Stomach (tissue), 19 donors: ENCODE measurements at places on chromosomes 16 and 17. TPM values are rescaled to one million over a fixed set of nuclear protein-coding genes. Genes with fewer than 3 reads are reported as not detected.

ELP5 gene
- 13.8 TPM for total RNA-seq

XYLT1 gene
- total RNA-seq = 9.4 TPM

SECTM1 gene
- 4.9 TPM for total RNA-seq

CAPNS2 gene
- not detected for total RNA-seq

MYL4 gene
- 5.7 TPM for total RNA-seq

CCDC154 gene
- not detected for total RNA-seq

TIMM22 gene
- 11.7 TPM for total RNA-seq

COX6A2 gene
- not detected for total RNA-seq

TNFRSF17 gene
- 7.4 TPM for total RNA-seq

ZNF423 gene
- total RNA-seq = 0.29 TPM

SYCE1L gene
- total RNA-seq = not detected

- peaks cover 29% of the 10 kb centered on the region for H3K4me1 ChIP-seq
- H3K36me3 ChIP-seq = no peaks in the 10 kb centered on the region
- H3K27me3 ChIP-seq = no peaks in the 10 kb centered on the region
- no peak overlapping the region for H3K4me3 ChIP-seq
- DNase-seq = no peak
Observed at GRCh38 chr17:31845291-31845690, 13.8 kb downstream of the COPRS start.

DNA sequence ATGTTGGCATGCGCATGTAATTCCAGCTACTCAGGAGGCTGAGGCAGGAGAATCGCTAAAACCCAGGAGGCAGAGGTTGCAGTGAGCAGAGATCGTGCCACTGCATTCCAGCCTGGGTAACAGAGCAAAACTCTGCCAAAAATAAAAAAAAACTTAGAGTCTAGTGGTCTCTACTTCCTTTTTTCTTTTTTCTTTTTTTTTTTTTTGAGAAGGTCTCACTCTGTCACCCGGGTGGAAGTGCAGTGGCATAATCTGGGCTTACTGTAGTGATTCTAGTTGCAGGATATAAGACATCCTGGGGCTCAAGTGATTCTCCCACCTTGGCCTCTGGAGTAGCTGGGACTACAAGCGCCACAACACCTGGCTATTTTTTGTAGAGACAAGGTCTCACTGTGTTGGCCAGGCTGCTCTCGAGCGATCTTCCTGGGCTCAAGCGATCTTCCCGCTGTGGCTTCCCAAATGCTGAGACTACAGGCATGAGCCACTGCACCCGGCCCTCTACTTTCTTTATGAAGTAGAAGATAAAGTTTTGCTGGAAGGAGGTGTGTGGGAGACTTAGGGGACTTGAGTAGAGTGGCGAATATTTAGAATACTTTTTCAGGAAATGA lies 47.9 kb upstream of the TAOK1 start:
- H3K36me3 ChIP-seq = no peaks in the 10 kb centered on the region
- H3K4me3 ChIP-seq = no peak overlapping the region
- DNase-seq = no peak
- no peak overlapping the region for H3K27ac ChIP-seq
- H3K27me3 ChIP-seq = no peaks in the 10 kb centered on the region
- H3K4me1 ChIP-seq = no peaks in the 10 kb centered on the region

DNA sequence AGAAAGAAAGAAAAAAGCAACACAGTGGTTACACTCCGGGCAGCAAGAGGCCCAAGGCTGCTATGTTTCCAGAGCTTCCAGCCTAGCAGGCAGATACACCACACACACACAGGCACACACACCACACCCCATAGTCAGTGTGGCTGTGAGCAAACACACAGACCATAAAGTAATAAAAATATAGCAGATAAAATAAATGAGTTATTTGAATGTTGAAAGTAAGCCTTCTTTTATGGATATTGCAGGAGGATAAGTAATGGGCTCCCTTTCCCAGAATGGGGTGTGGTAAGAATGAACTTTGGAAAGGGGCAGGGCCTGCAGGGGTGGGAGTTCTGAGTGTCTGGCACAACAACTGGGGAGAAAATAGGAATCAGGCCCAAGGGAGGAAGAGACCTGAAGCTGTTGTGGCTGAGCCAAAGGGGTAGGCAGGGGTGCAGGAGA lies 4.8 kb upstream of the CDK5RAP3 start:
- peak; percentile 85 for DNase-seq
- no peaks in the 10 kb centered on the region for H3K36me3 ChIP-seq
- peaks cover 39% of the 10 kb centered on the region for H3K4me1 ChIP-seq
- peak overlapping the region; percentile 81 for H3K27ac ChIP-seq

DNA sequence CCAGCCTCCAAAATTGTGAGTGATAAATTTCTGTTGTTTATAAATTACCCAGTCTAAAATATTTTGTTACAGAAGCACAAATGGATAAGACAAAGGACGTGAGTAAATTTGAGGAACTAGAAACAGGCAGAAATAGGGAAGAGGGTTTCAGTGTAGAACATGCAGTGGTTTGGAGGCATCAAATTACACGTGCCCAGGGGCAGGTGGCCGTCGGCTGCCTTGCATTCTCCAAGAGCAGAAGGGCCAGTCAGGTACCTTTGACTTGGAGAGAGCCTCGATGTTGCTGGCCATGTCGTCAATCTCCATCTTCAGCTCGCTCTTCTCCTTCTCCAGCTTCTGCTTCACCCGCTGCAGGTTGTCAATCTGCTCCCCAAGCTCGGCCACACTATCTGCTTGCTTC lies 54.3 kb downstream of the MYH13 start:
- H3K4me1 ChIP-seq = peaks cover 4% of the 10 kb centered on the region
- no peaks in the 10 kb centered on the region for H3K27me3 ChIP-seq
- DNase-seq = no peak
- H3K36me3 ChIP-seq = no peaks in the 10 kb centered on the region
- H3K4me3 ChIP-seq = no peak overlapping the region

DNA sequence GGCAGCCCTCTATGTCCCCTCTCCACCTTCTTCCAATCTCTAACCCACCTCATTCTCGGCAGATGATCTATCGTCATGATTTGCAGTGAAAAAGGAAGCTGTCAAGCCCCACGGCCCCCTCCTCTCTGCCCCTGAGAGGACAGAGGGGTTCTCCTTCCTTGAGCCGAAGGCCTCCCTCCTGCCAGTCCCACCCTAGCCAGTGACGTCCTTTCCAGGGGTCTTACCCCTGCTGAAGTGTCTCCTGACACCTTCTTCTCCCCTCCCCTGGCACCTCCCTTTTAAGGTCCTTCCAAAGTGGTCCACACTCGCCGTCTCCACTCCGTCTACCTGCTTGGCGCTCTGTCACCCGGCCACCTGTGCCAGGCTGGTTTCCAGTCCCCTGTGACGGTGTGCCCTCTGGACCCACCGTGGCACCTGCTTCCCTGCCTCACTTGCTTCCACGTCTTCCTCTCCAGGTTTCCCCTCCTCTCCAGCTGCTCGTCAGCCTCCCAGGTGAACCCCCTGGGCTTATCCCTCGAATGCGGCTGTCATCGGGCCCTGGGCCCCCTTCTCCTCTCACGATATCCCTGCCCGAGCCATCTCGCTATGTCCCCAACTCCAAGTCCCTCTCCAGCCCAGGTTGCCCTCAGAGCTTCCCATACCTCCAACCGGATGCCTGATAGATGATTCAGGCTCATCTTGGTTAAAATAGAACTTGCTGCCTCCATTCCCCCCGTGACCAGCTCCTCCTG lies 5.7 kb downstream of the CCDC102A start:
- peaks cover 8% of the 10 kb centered on the region for H3K27me3 ChIP-seq
- peaks cover 4% of the 10 kb centered on the region for H3K36me3 ChIP-seq
- no peak for DNase-seq

- no peaks in the 10 kb centered on the region for H3K36me3 ChIP-seq
- peaks cover 14% of the 10 kb centered on the region for H3K4me1 ChIP-seq
- H3K27ac ChIP-seq = no peak overlapping the region
- no peak overlapping the region for H3K4me3 ChIP-seq
- no peaks in the 10 kb centered on the region for H3K27me3 ChIP-seq
- no peak for DNase-seq
Observed at GRCh38 chr17:21272881-21273792, 11.4 kb upstream of the MAP2K3 start.

GRCh38 chr16:10660950-10661635 lies 33.6 kb downstream of the TEKT5 start:
- H3K4me3 ChIP-seq = no peak overlapping the region

DNA sequence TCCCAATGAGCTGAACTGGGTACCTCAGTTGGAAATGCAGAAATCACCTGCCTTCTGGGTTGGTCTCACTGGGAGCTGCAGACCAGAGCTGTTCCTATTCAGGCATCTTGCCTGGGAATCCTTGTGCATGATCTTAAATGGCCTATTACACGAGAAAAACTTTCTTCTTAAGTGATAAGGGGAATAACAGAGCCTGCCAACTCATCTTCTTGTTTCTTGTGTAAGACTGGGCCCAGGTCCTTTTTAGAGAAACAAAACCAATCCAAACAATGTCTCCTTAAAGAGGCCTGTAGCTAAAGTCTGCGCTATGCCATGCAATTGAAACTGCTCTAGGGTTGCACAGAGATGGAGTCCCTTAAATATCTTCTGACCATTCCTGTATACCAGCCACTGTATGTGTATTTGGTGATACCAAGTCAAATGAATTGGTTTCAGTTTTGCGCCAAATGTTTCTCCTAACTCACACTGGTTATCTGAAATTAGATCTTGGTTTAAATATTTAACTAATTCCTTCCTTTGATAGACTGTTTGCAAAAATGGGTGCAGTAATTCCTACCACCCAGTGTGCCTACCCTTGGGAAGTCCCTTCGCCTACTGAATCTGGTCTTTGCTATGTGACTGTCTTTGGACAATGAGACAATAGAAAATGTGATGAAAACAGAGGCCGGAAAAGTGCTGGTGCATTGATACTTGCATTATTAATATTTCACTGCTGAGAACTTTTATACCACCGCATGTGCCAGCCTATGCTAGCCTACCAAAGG lies 6.5 kb upstream of the CCL23 start:
- no peak overlapping the region for H3K27ac ChIP-seq
- no peak overlapping the region for H3K4me3 ChIP-seq
- DNase-seq = no peak

DNA sequence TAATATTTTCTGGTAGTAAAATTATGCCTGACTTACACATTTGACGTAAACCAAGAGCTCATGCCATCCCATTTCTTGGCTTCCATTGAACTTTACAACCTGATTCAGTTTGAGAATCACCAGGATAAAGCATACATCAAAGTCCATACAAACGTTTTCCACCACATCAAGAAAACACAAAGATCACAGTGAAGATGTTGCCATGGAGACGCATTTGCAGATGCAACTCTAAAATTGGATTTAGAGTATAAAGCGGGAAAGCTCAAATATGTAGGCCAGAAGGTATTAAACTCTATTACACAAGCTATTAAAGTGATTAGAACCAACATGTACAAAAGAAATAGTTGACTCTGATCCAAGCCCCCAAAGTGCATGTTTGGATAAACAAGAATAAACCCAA lies 10.4 kb downstream of the C16orf46 start:
- DNase-seq = no peak
- H3K4me1 ChIP-seq = no peaks in the 10 kb centered on the region
- no peaks in the 10 kb centered on the region for H3K27me3 ChIP-seq

DNA sequence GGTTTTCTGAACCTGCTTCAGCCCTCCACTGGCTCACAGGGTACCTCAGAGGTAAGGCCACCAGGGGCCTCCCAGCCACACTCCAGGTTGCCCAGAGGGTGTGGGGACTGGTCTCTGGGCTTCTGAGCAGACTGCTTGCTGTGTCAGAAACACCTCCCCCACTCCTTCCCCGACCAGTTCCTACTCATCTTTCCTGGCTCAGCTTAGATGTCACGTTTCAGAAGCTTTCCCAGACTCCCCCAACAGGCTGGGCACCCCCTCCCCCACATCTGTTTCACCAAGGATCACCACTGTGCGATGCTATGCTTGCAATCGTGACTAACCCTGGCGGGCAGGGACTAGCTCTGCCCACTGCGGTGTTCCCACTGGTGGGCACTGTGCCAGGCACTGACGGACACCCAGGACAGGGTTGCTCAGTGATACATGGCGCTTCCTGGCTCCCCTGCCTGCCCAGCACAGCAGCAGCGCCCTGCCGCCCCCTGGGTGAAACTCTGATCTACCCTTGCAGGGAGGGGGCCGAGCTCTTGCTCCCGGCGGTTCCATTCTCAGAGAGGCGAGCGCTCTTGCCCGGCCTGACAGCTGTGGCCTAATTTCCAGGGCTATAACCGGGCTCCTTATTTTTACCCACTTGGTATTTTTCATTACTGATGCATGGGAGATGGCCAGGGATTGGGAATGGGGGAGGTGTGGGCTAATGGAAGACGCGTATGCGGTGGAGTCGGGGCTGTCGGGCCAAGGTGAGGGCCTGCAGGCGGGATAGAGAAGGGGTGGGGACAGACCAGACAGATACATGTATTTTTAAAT lies 29.4 kb upstream of the MTSS2 start:
- DNase-seq = peak; percentile 41
- peaks cover 9% of the 10 kb centered on the region for H3K36me3 ChIP-seq
- no peak overlapping the region for H3K4me3 ChIP-seq
- H3K27ac ChIP-seq = peak overlapping the region; percentile 73
- H3K4me1 ChIP-seq = peaks cover 49% of the 10 kb centered on the region
- H3K27me3 ChIP-seq = no peaks in the 10 kb centered on the region

GRCh38 chr17:41340494-41340893 lies 10.1 kb downstream of the KRT33A start:
- no peaks in the 10 kb centered on the region for H3K4me1 ChIP-seq
- H3K36me3 ChIP-seq = no peaks in the 10 kb centered on the region
- no peaks in the 10 kb centered on the region for H3K27me3 ChIP-seq
- H3K4me3 ChIP-seq = no peak overlapping the region

GRCh38 chr16:53415504-53415903 lies 18.8 kb upstream of the RBL2 start:
- no peaks in the 10 kb centered on the region for H3K27me3 ChIP-seq
- no peak overlapping the region for H3K4me3 ChIP-seq
- no peak for DNase-seq
- no peaks in the 10 kb centered on the region for H3K4me1 ChIP-seq
- no peaks in the 10 kb centered on the region for H3K36me3 ChIP-seq

- H3K4me3 ChIP-seq = no peak overlapping the region
- no peak for DNase-seq
- H3K36me3 ChIP-seq = no peaks in the 10 kb centered on the region
- no peak overlapping the region for H3K27ac ChIP-seq
Observed at GRCh38 chr17:78539781-78540180, 37.4 kb downstream of the DNAH17 start.

GRCh38 chr16:77896415-77897128 lies 108.2 kb downstream of the VAT1L start:
- no peaks in the 10 kb centered on the region for H3K27me3 ChIP-seq
- no peak for DNase-seq
- no peaks in the 10 kb centered on the region for H3K36me3 ChIP-seq
- H3K4me1 ChIP-seq = no peaks in the 10 kb centered on the region
- no peak overlapping the region for H3K27ac ChIP-seq

DNA sequence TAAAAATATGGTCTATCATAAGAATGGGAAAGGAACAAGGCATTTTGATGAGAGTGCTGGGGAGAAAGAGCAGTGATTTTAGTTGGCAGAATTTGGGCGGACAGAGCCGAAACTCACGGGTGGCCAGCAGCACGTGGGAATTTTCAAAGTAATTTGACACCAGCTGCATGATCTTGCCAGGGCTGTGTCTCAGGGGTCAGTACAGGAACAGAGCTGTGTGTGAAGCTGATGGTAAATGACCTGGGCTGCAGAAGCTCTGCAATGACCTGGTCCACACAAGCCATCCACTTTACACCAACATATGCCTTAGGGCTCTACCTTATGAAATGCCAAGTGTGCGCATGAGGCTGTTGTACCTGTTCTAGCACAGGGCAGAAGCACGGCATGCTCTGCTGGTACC lies 112.0 kb downstream of the ZFHX3 start:
- H3K4me1 ChIP-seq = peaks cover 78% of the 10 kb centered on the region
- no peaks in the 10 kb centered on the region for H3K27me3 ChIP-seq
- H3K4me3 ChIP-seq = no peak overlapping the region
- no peak overlapping the region for H3K27ac ChIP-seq
